ENCODE measurements at places on chromosomes 2 and 18. TPM values are rescaled to one million over a fixed set of nuclear protein-coding genes. Genes with fewer than 3 reads are reported as not detected.
A peak's percentile ranks its signal among the peaks of the same experiment; 100 is the strongest.

DNA sequence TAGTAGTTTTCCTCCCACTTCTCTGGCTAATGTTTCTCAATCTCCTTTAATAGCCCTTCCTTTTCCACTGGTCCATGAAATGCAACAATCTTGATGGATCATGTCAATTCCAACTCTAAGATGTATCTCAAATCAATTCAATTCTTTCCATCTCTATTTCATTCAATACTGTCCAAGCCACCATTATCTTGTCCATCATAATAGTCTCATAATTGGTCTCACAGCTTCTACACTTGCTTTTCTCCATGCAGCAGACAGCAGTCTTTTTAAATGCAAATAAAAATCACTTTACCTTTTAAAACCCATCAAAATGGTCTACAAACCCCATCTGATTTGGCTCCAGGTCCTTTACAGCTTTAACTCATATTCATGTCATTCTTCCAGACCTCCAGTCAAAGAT lies 226.6 kb downstream of the EPHA4 start:
- DNase-seq = no peak

The CCDC195 gene
- total RNA-seq = not detected

DNA sequence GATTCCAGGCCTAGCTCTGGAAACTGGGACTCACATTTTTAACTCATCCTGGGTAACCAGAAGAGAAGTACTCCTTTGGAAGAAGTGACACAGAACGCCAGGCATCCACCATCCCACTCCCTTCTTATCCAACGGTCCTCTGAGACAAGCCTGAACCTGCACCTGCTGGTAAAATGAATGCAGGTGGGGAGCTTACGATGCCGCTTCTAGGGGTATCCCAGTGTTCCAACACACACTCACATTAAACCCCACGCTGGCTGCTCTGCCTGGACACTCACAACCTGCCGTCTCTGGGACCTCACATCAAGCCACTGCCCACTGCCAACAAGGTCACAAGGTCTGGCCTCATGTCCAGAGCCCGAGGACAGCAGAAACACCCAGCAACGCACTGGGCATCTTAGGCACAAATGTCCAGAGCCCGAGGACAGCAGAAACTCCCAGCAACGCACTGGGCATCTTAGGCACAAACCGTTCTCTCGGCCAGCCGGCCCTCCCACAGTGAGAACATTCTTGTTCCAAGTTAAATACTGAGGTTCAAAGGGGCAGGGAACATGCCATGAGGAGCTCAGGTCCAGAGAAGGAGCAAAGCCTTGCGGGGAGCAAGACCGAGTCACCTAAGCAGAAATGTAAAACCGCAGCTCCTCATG lies 9.9 kb downstream of the SLC66A2 start:
- DNase-seq = no peak

- no peak for DNase-seq
Measured at GRCh38 chr2:121429119-121429903, 101.4 kb upstream of the RNU4ATAC start.

The STEAP3 gene
- 11.8 TPM for total RNA-seq

GRCh38 chr2:156901373-156902031 lies 356.0 kb upstream of the GALNT5 start:
- DNase-seq = no peak

DNA sequence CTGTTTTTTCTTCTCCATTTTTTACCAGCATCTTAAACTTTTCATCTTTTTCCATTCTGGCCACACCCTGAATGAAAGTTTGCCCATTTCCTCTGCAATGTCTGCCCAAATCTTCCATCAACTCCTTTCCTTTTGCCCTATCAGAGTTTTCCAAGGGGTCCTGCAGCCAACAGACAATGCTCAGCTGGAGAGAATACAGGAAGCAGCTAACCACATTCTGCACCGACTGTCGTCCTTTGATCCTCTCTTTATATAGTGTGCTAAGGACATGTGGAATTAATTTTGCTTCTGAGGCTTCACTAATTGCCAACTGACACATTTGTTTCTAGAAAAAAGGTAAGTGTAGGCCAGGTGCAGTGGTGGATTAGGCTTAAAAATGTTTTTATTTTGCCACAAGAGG lies 50.5 kb upstream of the DLX2 start:
- no peak for DNase-seq

The PAX8 gene
- 0.30 TPM for total RNA-seq

DNA sequence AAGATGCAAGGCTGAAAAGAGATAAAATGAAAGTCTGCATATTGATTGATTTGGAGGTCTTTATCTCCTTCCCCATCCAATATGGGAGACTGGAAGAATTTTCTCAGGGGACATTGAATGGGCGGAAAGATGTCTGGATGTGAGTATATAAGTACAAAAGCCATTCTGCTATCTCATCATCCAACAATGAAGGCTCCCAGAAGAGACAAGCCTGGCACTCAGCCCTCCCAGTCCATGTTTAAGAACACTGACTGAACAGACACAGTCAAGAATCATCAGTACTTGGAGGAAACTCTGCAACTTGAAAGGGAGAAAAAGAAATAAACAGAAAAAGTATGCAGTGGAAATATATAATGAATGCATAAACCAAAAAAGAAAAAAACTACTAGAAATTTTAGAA lies 80.9 kb downstream of the PTRHD1 start:
- peak; percentile 48 for DNase-seq

The CRYGC gene
- not detected for total RNA-seq

DNA sequence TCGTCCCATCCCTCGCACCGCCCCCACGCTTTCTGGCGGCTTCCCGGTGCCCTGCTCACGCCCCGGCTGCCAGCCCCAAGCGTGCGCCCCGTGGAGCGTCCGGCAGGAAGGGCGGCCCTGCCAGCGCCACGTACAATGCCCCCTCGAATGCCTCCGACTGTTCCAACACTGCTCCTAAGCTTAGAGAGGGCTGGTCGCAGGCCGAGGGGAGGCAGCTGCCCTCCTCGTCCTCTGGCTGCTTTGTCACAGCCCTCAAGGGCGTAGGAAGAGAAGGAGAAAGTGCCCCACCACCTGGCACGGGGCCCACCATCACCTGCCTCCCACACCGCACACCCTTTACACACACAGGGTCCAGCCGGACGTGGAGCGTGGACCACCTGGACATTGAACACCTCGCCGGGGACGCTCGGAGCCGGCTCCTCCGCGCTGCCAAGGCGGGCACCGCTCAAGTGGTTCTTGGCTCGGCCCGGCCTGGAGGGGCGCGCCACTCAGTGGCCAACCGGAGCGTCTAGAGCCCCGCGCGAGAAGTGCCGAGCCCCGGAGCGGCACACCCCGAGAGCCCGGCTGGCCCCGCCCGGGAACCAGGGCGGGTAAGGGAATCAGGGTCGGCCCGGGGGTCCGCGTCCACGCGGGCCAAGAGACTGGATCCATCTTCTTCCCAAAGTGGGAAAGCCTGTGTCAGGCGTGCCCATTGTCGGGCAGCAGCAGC lies 830 bp downstream of the DNER start:
- DNase-seq = peak; percentile 28

The MDH1B gene
- 1.0 TPM for total RNA-seq

- DNase-seq = no peak
Measured at GRCh38 chr18:30991397-30991796, 51.1 kb downstream of the DSC3 start.

GRCh38 chr2:230714136-230714480 lies 1.5 kb downstream of the CAB39 start:
- DNase-seq = no peak

GRCh38 chr2:240906141-240906910 lies at the start of gene CROCC2:
TSS of gene CROCC2 (plus strand) at chr2:240906336. CDS start at chr2:240906514, 178 bp downstream.
- peak; percentile 17 for DNase-seq

DNA sequence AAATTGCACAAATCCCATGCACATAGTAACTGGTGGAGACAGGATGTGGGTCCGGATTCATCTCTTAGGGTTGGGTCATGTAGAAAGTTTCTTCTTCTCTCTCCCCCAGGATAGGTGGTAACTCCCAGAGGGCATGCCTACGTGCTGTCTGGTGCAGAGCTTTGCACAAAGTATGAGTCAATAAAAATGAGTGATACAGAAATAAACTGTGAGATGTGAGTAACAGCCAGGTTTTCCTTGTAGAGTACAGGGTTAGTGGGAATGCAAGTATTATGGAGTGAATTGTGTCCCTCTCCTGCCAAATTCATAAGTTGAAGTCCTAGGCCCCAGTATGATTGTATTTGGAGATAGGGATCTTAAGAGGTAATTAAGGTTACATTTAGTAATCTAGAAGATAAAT lies 289.4 kb downstream of the ALK start:
- no peak for DNase-seq

- no peak for DNase-seq
Measured at GRCh38 chr2:54659527-54659926, 63.9 kb upstream of the EML6 start.

DNA sequence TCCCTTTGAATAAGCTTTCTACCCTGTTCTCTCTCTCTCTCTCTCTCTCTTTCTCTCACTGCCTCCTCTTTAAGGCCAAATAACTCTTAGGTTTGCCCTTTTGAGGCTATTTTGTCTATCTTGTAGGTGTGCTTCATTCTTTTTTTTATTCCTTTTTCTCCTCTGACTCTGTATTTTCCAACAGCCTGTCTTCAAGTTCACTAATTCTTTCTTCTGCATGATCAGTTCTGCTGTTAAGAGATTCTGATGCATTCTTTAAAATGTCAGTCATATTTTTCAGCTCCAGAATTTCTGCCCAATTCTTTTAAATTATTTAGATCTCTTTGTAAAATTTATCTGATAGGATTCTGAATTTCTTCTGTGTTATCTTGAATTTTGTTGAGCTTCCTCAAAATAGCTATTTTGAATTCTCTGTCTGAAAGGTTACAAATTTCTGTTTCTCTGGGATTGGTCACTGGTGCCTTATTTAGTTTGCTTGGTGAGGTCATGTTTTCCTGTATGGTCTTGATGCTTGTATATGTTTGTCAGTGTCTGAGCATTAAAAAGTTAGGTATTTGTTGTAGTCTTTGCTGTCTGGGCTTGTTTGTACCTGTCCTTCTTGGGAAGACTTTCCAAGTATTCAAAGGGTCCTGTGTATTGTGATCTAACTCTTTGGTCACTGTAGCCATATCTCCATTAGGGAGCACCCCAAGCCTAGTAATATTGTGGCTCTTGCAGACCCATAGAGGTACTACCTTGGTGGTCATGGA lies 35.4 kb upstream of the DYNC1I2 start:
- DNase-seq = no peak

DNA sequence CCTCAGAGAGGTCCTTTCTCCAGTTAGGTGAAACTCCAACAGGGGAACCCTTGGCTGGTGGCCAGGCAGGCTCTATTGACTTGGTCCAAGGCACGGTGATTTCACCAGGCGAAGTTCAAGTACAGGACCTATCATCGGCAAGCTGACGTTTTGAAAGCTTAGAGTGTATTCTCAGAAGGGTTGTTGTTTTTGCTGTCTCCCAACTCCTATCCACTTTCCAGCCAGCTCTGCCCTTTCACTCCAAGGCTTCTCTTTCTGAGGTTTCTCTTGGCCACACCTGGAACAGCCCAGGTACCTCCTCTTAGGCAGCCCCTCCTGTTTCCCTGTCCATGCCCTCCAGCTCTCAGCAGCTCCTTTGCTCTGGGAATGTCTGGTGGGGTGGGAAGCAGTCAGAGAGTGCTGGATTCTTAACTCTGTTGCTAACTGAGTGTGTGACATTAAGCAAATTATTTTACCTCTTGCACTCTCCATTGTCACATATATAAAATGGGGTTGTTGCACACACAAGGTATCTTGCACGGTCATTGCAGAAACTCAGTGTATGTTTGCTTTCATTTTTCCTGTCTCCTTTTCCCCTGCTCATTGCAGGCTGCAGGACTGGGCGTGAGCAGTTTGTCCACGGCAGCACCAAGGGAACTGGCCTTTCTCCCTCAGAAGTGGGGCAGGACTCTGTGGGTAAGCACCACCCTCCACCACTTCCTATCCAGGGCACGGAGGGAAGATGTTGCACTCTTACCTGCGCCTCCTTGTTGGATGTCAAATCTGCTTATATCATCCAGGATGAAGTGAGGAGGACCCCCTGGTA lies 30.2 kb downstream of the CAPN13 start:
- no peak for DNase-seq

DNA sequence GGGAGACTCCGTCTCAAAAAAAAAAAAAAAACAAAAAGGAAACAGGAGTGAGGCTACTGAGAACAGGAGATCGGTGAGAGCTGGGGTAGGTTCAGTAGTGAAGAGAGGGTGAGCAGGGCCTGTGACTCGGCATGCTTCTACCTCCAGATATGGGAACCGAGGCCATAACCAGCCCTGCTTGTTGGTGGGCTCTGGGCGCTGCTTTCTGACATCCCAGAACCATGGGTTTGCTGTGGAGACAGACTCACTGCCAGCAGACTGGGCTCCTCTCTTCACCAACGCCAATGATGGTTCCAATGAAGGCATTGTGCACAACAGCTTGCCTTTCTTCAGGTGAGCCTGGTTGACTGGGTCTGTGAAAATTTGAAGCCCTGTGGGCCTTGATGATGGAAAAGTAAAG lies 6.2 kb downstream of the CAD start:
- no peak for DNase-seq

The DUSP2 gene
- total RNA-seq = 1.9 TPM

- DNase-seq = no peak
Measured at GRCh38 chr2:69625078-69625795, 18.3 kb downstream of the AAK1 start.

DNA sequence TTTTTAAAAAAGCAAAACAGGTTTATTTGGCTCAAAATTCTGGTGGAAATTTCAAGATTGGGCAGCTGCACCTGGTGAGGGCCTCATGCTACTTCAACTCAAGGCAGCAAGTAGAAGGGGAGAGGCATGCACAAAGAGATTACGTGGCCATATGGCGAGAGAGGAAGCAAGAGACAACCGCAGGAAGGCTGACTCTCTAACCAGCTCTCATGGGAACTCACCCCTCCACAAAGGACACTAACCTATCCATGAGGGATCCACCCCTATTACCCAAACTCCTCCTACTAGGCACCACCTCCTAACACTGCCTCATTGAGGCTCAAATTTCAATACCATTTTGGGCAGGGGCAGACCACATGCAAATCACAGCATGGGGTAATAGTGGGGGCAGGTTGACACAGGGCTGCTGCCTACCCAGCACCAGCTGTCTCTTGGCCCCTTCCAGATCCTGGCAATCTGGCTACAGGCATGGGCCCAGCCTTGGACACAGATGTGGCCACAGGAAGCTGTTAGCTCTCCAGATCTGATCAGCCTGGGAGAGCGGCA lies 2.0 kb upstream of the CAPN10 start:
- peak; percentile 20 for DNase-seq

- no peak for DNase-seq
Measured at GRCh38 chr2:220521551-220521950, 894.1 kb downstream of the SLC4A3 start.

The REG3G gene
- total RNA-seq = not detected

- no peak for DNase-seq
Measured at GRCh38 chr2:212158081-212158480, 380.5 kb downstream of the ERBB4 start.

The UGT1A5 gene
- total RNA-seq = not detected

The IL18RAP gene
- total RNA-seq = 0.99 TPM

GRCh38 chr2:232351686-232352510 lies 26.7 kb upstream of the ALPP start:
- no peak for DNase-seq
